ENCODE measurements at places on chromosomes 5 and 9.

DNA sequence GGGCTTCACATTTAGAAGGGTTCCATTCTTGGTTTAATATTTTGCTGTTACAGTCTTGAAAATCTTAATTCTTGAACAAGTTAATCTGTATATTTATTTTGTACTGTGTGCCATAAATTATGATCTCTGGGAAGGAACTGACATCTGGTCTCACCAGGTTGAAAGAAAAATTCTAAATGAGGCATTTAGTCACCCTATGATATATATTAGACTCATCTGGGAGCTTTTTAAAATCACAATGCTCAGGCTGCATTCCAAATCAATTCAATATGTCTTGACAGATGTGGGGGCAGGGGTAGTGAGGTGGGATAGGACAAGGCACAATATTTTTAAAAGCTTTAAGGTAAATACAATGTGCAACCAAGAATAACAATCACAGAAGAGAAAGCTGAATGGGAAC is 569.2 kb downstream of the PRR16 start:
- no peak for DNase-seq

GRCh38 chr5:146342882-146343865 is 4.5 kb downstream of the POU4F3 start:
- DNase-seq: no peak

DNA sequence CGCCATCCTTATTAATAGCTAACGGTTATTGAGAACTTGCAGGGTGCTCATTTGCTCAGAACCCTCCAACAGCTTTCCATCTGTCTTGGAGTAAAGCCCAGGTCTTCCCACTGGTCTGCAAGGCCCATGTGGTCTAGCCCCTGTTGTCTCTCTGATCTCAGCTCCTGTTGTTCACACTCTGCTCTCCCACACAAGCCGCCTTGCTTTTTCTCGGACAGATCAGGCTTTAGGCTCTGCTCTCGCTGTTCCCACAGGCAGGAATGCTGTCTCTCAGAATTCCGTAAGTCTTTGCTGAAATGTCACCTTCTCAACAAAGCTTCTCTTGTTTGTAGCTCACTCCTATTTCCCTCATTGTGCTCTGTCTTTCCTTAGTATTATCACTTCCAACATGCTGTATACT is 34.3 kb downstream of the GPR107 start:
- DNase-seq: no peak

DNA sequence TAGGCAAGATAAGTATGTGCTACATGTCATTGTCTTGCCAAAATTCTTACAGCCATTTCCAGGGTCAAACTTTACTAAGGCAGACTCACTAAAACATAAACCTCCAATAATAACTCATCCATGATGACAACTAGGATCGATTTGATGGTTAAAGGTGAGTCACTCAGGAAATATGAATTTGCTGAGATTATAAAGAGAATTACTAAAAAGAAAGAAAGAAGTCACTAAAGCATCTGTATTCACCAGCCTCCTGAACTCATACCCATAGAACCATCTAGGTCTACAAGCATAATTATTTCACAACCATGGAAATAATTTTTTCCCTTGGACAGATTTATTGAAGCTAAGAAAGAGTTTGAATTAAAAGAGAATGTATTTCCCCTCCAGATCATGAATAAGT is 258.6 kb downstream of the TLE1 start:
- no peak for DNase-seq

DNA sequence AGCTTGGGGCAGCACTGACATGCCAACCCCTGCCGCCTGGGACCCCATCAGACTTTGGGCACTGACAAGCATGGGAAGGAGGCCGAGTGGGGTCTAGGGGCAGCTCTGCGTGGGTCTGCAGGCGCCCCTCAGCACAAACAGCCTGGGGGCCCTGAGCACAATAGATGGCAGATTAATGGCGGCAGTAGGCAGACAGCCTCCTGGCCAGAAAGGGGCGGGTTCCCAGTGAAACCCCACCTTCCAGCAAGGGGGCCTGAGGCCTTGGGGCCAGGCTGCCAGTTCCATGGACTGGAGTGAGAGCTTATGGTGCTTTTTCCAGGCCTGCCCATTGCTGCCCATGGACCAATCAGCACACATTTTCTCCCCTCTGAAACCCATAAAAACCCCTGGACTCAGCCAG is 2031.2 kb downstream of the EFNA5 start:
- DNase-seq: no peak

DNA sequence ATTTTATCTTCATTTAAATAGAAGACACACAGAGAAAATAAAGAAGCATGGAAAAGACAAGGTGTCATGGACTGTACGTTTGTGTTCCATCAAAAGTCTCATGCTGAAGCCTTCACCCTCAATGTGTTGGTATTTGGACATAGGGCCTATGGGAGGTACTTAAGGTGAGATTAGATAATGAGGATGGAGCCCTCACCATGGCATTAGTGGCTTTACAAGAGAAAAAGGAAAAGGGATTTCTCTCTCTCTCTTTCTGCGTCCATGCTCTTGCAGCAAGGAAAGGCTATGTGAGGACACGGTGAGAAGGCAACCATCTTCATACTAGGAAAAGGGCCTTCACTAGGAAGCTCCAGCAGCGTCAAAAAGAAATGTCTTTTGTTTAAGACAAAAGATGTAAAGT is 797.0 kb upstream of the CDH10 start:
- DNase-seq: no peak

All from DMS79 treated with DMSO at 0.1 percent for 48 hours (cell line).